Gastroesophageal sphincter (tissue), 4 donors: ENCODE measurements at places on chromosomes 5 and 9.

- peak; percentile 37 for ATAC-seq
These were observed 9.6 kb downstream of the NEK6 start for GRCh38 chr9:124267271-124267807.

DNA sequence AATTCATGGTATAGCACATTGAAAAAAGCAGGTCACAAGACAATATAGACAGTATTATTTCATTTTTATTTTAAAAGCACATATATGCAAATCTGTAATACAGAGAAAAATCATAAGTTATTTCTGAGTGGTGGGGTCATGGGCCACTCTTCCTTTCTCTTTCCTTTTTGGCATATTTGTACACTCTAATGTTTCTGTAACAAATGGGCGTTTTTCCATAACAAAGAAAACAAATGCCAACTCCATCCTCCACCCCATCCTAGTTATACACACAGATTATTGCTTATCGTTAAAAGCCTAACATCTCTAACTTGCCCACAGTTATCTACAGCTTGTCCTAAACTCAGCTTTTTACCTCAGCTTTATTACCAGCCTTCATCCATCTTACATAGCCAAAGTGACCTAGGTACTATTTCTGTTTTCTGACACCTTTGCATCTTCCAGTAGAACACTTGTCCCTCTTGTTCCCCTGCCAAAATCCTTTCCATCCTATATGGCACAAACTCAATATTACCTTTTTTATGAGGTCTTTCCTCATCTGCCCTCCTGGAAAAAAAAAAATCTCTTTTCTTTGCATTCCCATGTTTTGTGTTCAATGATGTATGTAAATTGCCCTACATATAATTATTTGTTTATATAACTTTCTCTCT lies 4.1 kb downstream of the KIAA0825 start:
- ATAC-seq, result no peak

- ATAC-seq, result no peak
These were observed 71.8 kb upstream of the TNFAIP8 start for GRCh38 chr5:119284031-119284430.

- ATAC-seq, result no peak
These were observed 201.5 kb downstream of the PTPRD start for GRCh38 chr9:10411272-10411671.

DNA sequence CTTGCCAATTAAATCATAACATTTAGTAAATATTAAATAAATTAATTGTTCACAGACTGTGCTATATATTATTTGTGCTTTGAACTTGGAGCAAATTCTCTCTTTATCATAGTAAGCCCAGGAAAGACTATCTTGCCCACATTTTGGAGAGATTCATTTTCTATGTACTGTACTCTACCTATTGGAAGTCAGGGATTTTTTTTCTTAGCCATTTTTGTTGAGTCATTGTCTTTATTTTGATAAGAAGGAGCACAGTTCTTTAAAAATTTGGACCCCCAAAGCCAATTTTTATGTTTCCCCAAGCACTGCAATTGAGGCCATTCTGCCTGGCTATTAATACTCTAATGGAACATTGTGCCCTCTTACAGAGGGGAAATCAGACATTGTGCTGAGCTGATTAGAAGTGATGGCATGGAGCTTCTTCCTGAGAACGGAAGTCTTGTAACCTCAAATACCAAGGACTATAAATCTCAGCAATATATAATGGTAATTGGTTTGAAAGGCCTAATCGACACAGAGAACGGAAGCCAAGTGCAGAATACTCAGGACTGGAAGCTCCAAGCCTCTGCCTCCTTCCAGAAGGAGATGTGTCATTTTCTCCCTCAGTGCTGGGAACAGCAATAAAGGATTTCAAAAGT lies 188.8 kb upstream of the PAPPA start:
- no peak for ATAC-seq

GRCh38 chr5:17769277-17769676 lies 135.0 kb downstream of the TAF11L14 start:
- no peak for ATAC-seq

DNA sequence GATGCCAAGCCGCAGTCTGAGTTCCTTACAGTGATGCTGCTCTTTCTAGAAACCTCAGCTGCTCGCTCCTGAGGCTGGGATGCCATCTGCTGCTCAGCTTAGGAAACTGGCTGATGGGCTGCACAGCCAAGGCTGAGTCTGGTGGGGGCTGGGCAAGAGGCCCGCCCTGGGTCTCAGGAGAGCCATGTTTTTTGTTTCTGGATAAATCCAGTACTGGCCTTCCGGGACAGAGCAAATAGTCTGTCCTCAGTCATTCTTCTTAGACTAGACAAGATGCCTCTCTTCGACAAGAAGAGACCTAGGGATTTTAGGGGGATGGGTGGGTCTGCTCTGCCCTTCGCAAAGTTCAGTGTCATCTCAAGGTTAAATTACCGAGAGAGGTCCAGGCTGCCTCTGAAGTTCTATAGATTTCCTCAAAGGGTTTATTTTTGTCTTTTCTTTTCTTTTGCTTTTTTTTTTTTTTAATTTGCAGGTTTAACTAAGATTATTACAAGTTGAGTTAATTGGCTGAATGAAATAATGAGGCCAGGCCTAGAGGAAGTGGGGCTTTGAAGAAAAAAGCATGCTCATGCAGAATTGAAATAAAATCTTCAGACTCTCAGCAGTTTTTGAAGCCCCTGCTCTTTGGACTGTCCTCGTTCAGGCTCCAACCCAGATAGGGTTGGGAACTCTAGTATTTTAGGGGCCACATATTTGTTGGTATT lies 30.6 kb upstream of the MATR3 start:
- peak; percentile 98 for ATAC-seq

DNA sequence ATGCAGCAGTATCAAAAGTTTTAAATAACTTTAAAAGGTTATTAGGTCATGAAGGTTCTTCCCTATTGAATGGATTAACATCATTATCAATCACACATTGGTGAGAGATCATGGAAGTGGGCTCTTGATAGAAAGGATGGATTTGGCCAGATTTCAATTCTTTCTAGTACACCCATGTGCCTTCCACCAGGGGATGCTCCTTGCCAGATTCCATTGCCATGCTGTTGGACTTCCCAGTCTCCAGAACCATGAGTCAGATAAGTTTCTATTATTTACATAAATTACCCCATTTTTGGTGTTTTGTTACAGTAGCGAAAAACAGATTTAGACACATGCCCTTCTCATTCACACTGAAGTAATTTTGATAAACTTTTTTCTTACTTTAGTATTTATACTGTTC lies 1010.6 kb upstream of the C9orf72 start:
- ATAC-seq, result no peak

GRCh38 chr9:127862075-127863011 lies 7.9 kb upstream of the ENG start:
- ATAC-seq, result peak; percentile 78

GRCh38 chr9:2800394-2801179 lies 43.3 kb downstream of the PUM3 start:
- no peak for ATAC-seq

- no peak for ATAC-seq
These were observed 82.8 kb downstream of the GTF3C4 start for GRCh38 chr9:132752877-132753592.

DNA sequence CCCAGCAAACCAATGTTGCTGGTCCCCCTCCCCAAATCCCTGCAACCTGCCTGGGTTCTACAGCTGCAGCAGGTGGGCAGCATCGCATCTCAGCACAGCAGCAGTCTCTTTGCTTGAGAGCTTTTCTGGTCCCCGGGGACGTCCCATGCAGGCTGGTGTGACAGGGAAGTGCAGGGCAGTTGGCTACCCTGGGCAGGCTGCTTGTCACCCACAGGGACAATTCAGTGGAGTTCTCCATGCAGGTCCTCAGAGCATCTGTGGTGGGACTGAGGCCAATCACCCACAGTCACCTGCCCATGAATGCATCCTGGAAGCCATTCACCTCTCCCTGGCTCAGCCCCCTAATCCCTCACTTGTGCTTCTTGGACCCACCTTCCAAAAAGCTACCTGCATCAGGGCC lies 43.9 kb upstream of the SEMA4D start:
- ATAC-seq, result no peak

- ATAC-seq, result no peak
These were observed 135.5 kb upstream of the CPEB4 start for GRCh38 chr5:173752653-173753052.
